ENCODE measurements at places on chromosomes 11 and 22.

DNA sequence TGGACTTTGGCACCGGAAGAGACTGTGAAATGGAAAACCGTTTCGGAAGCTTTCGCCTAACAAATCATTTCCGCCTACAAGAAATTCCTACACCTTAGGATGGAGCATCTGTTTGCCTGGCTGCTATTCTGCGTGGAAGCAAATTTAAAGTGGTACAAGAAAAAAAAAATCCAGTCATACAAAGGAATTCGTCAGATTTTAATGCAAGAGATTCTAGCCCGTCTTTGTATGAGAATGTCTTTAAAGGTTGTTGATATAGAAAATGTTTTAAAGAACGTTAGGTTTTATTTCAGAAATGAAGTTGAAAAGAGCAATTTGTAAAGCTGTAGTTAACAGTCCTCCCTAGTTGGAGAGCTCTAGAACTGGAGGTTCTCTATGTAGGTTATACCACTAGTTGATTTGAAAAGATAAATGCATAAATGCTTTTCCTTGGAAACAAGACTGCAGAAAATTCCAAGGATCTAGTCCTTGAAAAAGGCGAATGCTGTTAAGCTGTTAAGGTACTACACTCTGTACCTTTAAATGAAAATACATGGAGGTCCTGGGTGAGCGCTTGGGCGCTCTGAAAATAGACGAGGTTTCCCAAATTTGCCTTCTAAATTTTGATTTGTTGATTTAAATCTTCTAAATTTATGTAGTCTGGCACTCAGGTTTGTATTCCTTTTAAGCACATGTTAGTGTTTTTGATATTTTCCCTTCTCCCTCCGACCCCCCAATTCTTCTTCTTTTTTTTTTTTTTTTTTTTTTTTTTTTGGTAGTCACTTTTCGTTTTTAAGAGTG, 2.4 kb downstream of the NCR3LG1 start:
- no peak for DNase-seq

DNA sequence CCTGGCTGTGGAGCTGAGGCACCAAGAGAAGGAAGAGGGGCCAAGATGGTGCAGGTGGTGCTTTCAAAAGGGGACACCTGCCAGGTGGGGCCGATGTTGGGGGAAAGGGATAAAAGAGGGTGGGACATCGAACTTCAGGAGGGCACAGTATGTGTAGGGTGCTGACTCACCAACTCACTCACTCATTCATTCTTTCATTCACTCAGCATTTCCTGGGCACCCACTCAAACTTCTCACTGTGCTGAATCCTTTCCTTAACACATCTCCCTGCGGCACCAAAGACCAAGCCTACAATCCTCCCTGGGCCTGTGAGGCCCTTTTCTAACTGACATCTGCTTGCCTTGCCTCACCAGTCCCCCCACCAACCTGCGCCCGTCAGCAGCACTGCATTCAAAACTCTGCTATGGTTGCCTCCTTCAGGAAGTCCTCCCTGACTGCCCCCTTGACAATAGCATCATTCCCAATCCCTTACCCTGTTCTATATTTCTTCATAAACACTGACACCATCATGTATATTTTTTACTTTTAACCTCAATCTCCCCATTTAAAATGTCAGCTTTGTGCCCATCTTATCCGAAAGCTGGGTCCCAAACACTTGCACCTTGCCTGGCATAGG, 246.6 kb downstream of the MN1 start:
- no peak for DNase-seq

GRCh38 chr22:20205964-20206708, 55.3 kb upstream of the CCDC188 start:
- no peak for DNase-seq

- DNase-seq, result no peak
These were observed 7.7 kb downstream of the LIPT2 start for GRCh38 chr11:74485868-74486267.

DNA sequence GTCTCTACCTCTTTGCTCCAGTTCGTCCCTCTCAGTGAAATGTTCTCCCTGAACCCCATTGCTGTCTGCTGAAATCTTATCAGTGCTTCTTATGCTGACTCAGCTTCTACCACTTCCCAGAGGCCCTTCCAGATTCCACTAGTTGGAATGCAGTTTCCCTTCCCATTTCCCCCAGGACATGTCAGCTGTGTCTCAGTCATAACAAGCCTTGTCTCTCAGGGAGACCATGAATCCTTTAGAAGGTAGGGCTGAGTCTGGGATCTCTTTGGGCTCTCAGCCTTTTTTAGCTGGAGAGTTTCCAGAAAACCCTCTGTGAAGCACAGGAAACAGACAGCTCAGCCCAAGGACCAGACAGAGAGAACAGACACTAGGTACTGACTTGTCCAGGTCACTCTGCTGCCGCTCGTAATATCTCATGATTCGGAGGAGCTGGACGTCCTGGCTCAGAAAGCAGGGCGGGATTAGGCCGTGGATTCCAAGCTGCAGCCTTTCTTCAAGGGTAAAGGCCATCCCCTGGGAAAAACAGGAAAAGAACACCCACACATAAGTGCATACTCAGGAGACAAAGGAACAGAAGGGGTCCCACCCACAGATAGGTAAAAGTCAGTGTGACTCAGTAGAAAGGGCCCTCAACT, 113.0 kb downstream of the ME3 start:
- no peak for DNase-seq
